CD8-positive, alpha-beta memory T cell (primary cell): ENCODE measurements at places on chromosomes 16 and 17. TPM values are rescaled to one million over a fixed set of nuclear protein-coding genes. Genes with fewer than 3 reads are reported as not detected.

GRCh38 chr17:30378241-30378824 is 394 bp upstream of the CPD start:
- peak; percentile 54 for DNase-seq

GRCh38 chr17:2939714-2940351 is 123.6 kb downstream of the OR1D5 start:
- no peak for DNase-seq

DNA sequence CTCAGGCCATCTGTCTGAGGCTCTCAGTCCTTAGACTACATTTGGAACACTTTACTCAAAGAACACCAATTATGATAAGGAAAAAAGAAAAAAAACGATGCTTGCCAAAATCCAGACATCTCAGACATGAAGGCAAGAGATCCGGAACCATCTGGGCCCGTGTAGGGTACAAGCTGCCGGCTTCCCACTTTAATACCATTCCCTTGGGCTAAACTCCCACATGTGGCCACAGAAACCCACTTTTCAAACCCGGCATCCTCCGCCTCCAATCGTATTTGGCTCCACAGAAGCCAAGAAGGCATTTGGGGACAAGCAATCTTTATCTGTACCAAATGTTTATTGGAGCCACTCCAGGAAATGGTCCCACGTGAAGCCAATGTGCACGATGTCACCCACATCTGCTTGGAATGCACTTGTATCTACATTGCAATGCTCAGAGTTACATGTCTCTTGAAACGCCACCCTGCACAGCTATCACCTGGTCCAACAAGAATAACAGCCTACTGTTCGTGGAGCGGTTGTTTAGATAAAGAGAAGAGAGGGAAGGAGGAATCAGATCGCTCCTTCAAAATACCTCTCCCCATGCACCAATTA is 33.5 kb downstream of the XYLT1 start:
- no peak for DNase-seq

DNA sequence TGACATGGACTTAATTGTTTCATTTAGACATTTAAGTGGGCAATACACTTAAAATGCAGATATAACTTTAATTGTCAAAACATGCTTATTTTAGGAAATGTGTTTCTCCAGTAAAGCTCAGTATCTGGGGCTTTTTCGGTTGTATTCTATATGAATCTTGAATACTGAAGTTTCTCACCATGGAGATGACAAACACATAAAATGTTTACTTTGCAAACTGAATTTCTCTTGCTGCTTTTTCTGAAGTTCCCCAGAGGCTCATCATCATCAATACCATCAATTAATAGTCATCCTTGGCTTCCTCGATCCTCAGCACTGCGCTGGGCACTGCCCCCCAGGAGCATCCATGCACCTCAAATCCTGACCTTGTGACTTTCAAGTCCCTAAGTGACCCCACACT is 227.3 kb downstream of the WWOX start:
- DNase-seq, result no peak

GRCh38 chr17:8012996-8013640 is 10.7 kb downstream of the GUCY2D start:
- DNase-seq, result no peak

Gene TIMP2
- 1.6 TPM for total RNA-seq

DNA sequence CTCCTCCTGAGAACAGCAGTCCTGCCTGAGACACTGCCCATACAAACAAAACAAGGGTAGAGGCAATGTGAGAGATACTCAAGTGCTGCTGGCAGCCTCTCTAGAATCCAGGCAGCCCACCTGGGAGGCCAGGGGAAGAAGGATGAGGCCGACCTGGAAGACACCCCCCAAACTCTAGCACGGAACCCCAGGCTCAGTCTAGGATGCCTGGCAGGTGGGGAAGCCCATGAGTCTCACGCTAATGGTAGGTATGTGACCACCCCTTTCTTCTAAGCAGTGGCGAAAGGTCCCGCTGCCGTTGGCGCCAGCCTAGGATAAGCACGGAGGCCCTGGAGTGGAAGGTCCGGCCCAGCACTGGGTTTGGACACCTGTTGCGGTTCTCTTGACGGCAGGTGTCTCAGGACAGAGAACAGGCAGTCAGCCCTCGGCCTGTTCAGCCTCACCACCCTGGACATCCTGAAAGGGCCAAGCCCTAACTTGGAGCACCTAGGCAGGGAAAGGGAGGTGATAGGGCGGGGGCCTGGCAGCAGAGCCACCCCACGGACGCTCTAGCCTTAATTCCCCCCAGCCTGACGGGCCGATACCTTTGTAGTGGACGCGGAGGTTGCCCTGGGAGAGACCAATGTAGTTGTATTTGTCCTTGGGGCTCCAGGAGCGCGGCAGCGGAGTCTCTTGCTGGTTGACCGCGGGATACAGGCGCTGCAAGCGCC is 487 bp downstream of the RANBP10 start:
- no peak for DNase-seq

DNA sequence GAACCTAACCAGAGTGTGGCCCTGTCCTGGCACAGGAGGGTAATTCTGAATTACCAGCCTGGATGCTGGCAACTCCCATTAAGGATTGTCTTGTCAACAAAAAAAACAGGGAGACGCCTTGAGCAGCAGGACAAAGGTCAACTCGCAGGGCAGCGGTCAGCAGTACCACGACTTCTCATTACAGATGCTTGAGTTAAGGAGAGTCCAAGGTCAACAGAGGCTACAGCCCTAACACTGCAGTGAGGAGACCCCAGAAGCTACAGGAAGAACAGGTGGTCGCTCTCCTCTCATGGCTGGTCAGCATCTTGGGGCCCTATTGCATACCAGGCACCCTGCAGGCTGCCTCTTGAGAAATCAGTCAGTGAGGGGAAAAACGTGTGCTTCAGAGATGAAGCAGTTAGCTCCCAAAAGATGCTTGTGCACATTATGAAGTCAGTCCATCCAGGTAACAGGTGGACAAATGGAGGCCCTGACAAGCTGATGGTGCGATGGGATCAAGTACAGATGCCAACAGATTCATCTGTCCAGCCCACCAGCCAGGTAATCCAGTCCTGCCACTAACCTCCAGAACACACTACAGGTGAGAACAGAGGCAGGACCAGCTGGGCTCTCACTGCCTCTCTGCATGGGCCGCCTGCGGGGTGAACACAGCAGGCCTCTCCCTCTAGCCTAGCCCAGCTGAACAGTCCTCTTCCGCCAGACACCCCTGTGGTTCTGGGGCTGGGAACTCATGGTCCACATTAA is 4.2 kb downstream of the CSNK1D start:
- no peak for DNase-seq

GRCh38 chr17:74815550-74816370 is 39.6 kb upstream of the NAT9 start:
- DNase-seq, result no peak

Gene KLHL11
- total RNA-seq, result 26.9 TPM

- peak; percentile 68 for DNase-seq
These were observed at the start of gene CUEDC1 for GRCh38 chr17:57955183-57955931. Gene CUEDC1, minus strand, starts transcription at chr17:57955412. Its CDS starts 69,848 bp downstream, at chr17:57885564.

Gene CA5A
- total RNA-seq, result not detected

Gene PYDC1
- not detected for total RNA-seq

- DNase-seq, result no peak
These were observed 5.9 kb downstream of the ZDHHC7 start for GRCh38 chr16:85005285-85006069.

GRCh38 chr17:6098823-6099180 is 28.6 kb downstream of the WSCD1 start:
- no peak for DNase-seq

GRCh38 chr17:48052956-48053757 is 5.0 kb downstream of the NFE2L1 start:
- DNase-seq, result no peak

GRCh38 chr17:45131616-45132319 is 547 bp downstream of the PLCD3 start:
- DNase-seq, result peak; percentile 15
